A172 (cell line): ENCODE measurements at places on chromosomes 13 and 19. TPM values are rescaled to one million over a fixed set of nuclear protein-coding genes. Genes with fewer than 3 reads are reported as not detected.
A peak's percentile ranks its signal among the peaks of the same experiment; 100 is the strongest.

PLK5 gene
- total RNA-seq, result 0.22 TPM in 1 of 2 replicates, not detected in the other

DNM2 gene
- total RNA-seq, result 51.7 and 56.0 TPM in 2 replicates

ZNF575 gene
- total RNA-seq, result 0.62 TPM in 1 of 2 replicates, not detected in the other

GRIN3B gene
- 0.38 TPM in 1 of 2 replicates, not detected in the other for total RNA-seq

PRRG2 gene
- total RNA-seq, result 0.43 and 0.79 TPM in 2 replicates

GRCh38 chr13:24500977-24501376 lies 11.6 kb downstream of the PARP4 start:
- DNase-seq, result peak; percentile 32

- DNase-seq, result no peak
Measured at GRCh38 chr19:18541992-18542940, 1.1 kb downstream of the FKBP8 start.

- DNase-seq, result no peak
Measured at GRCh38 chr19:802498-803098, 5.3 kb downstream of the PTBP1 start.

- DNase-seq, result peak; percentile 53
Measured at GRCh38 chr13:99969919-99970650, 1.5 kb downstream of the ZIC5 start.

- DNase-seq, result peak; percentile 31
Measured at GRCh38 chr13:111280681-111281585, 39.5 kb upstream of the TEX29 start.

DNA sequence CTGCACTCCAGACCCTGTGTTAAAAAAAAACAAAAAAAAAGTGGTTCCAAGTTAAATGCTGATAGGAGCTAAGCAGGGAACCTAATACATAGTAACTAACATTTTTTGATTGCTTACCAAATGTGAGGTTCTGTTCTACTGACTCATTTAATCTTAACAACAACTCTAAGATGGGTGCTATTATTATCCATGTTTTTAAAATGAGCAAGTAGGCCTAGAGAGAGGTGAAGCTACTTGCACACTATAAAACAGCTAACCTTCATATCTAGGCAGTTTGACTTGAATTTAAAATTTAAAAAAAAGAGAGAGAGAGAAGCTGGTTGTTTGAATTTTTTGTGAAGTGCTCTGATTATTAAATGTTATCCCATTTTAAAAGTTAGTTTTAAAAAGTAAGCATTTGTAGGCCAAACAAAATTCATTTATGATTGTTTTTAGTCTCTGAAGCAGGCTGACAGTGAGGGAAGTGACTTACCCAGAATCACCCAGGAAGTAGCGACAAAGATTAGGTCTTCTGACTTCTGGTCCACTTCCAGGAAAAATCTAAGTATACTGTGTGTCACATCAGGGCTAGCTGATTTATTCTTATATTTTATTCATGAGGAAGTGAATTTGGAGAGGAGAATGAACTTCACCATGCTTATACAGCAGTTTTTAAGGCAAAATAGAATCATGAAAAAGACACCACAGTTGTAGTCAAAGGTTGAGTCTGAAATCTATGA lies 2.4 kb downstream of the SIGLECL1 start:
- DNase-seq, result no peak

GRCh38 chr19:40193587-40193849 lies 2.3 kb downstream of the MAP3K10 start:
- DNase-seq, result no peak

GRCh38 chr13:58087566-58087965 lies 456.0 kb downstream of the PCDH17 start:
- no peak for DNase-seq

- peak; percentile 11 for DNase-seq
Measured at GRCh38 chr13:40598569-40598968, 67.9 kb downstream of the FOXO1 start.

DNA sequence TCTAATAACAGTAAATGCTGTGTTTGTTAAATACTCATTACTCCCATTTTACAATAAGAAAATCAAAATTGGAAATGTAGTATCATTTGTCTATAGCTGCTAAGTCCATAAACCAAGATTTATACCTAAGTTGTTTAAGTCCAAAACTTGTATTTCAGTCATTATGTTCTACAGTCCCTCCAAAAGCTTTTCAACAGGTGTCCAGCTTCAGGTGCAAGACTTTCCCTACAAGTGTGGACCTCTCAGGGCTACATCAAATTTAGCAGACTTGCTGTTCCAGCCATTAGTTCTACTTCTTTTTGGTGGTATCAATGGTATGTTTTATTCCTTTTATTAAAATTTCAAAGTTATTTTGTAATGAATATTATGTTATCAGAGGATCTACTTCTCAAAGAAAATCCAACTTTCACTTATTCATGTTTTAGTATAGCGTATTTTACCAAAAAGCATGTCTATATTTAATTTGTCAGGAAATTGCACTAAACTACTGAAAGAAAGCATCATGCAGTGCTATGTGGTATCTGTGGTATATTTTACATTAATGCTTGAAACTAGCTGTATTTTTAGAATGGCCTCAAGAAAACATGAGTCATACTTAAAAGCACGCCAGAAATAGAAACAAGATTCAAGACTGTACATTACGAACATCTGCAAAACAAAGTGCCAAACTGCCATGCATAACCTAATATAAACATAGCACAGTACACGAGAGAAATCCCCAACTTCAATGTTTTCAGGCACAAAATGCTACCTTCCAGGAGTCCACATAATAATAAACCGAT lies 44.5 kb downstream of the VWA8 start:
- DNase-seq, result peak; percentile 63

DNA sequence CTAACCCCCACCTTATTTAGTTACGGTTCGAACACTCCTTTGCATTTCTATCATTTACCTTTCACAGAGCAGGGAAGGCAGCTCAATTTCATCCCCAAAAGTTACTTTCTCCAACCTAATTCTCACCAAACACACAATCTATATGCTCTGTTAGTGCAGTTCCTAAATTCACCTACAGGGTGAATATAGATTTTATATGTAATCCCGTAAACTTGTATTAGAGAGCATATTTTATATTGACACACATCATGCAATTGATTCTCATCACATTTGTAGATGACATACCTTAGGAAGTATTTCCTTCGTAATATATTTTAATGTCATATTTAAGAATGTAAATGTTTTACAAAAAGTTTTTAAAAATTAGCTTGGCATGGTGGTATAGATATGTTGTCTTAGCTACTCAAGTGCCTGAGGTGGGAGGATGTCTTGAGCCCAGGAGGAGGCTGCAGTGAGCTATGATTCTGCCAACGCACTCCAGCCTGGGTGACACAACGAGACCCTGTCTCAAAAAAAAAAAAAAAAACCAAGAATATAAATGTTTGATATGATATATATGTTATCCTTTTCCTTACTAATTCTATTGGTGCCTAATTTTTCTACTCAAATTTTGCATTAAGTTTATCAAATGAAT lies 57.3 kb upstream of the TNFRSF19 start:
- DNase-seq, result no peak
